Right ventricle myocardium inferior (tissue), 1 donor: ENCODE measurements at places on chromosomes 1 and 21. TPM values are rescaled to one million over a fixed set of nuclear protein-coding genes. Genes with fewer than 3 reads are reported as not detected.

Gene GNG12
- 37.2 TPM for total RNA-seq

Gene PRAMEF15
- total RNA-seq = not detected

Gene PTPRC
- total RNA-seq = 9.7 TPM

Gene ORC1
- total RNA-seq = 0.46 TPM

Gene KCNK1
- total RNA-seq = 25.4 TPM

Gene PGLYRP3
- total RNA-seq = not detected

Gene GOLT1A
- not detected for total RNA-seq

Gene THEM5
- not detected for total RNA-seq

Gene OR2L3
- not detected for total RNA-seq

Gene FCRLB
- 0.35 TPM for total RNA-seq

Gene FYB2
- 14.0 TPM for total RNA-seq
